ENCODE measurements at places on chromosomes 4 and X.

- DNase-seq = no peak
Observed at GRCh38 chrX:153686711-153687110, 1.0 kb upstream of the SLC6A8 start.

- no peak for DNase-seq
Observed at GRCh38 chrX:11733614-11734013, 24.4 kb upstream of the MSL3 start.

DNA sequence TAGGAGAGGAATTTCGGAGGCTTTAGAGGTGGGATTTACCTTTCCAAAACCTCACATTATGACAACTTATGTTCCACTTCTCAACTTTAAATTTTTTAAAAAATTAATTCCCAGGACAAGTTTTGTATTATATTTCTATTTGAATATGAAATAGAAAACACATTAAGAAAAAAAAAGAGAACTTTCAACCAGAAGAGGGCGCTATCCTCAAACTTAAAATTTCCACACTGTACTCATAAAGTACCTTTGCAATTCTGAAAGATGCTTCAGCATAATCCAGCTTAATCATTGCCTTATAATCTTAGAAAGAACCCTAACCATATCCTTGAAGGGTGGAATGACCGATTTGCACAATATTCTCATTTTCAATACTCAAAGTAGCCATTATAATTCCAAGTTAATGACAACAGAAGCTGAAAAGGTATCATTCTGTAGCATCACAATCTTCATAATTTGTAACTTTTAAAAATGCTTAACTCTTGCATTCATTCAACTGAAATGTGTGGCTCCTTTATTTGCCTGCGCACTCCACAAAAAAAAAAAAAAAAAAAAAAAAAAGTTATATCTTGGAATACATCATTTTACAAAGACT lies 158.0 kb downstream of the KCNIP4 start:
- DNase-seq = peak; percentile 27

GRCh38 chr4:76377911-76378310 lies 43.0 kb downstream of the CCDC158 start:
- peak; percentile 37 for DNase-seq

GRCh38 chr4:10959586-10959985 lies 275.0 kb upstream of the CLNK start:
- DNase-seq = no peak

DNA sequence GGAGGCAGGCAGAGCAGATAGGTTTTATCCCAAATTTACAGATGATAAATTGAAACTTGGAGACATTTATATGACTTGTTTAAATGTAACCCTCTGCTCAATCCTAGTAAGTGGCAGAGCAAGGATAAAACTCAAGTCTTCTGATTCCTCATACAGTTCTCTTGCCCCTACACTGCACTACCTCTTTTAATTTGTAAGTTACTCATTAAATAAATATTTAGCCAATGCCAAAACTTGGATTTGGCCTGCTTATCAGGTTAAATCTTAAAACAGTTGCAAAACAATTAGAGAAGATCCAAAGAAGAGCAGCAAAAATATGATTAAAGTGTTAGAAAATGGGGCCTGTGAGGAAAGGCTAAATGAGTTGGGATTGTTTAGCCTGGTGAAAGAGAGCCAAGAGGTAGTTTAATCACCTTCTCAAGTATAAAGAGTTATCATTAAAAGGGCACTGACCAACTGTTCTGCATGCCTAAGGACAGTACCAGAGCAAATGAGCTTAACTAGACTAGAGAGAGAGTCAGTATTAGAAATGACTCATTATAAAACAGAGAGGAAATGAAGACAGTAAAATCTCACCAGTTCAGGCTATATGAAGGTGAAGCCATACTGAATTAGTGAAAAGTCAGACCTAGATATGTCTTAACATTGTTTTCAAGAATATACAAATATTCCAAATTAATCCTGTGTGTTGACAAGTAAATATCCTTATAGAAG lies 146.3 kb downstream of the GRIA3 start:
- DNase-seq = no peak

GRCh38 chr4:91909963-91910362 lies 393.8 kb upstream of the GRID2 start:
- DNase-seq = no peak

DNA sequence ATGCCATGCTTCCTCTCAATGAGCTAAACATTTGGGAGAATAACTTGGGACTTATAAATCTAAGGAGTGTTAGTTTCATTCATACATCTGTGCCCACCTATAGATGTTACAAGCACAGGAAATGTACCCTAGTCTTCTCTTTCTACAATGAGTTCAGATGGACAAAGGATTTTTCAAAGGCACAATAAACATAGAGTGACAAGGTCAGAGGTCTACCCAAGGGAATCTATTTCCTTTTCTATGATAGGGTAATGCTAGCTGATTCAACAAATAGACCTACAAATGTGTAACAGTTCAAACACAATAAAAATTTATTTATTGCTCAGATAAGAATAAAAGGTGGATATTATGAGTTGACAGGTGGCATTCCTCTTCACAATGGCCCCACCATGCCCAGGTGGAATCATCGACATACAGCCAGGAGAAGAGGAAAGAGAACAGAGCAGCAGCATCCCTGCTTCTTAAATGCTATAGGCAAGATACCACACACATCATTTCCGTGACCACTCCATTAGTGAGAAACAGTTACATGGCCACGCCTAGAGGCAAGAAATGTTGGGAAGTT lies 421.8 kb downstream of the HNRNPD start:
- no peak for DNase-seq

DNA sequence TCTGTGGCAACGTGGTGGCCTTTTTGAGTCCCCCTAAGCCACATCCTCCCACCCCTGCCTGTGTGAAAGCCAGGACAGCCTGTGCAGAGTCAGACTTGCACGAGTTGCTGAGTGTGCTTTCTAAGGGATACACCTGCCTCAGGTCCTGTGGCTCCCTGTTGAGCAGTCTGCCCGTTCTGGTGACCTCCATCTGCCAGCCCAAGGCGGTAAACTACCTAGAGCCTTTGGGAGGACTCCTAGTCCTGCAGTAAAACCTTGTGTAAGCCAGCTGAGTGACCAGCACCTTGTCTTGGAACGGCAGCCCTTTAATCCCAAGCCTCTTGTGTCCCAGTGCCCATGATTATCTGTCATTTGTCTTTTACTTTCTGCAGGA lies 69.3 kb downstream of the NBDY start:
- DNase-seq = no peak

DNA sequence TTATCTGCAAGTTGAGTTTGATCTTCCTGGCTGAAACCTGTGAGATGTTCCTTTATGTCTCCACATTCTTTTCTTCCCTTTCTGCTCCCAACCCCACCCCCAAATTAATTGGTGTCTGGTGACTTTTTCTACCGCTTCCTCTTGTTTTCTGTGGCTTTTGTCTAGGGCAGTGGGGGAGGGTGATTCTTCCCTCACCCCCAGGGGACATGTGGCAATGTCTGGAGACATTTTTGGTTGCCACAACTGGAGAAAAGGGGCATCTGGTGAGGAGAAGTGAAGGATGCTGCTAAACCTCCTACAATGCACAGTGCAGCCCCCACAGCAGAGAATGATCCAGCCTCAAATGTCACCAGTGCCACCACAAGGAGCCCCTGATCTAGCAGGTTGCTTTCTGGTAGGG lies 152.9 kb downstream of the NHS start:
- no peak for DNase-seq

GRCh38 chr4:26557164-26557563 lies 26.7 kb upstream of the TBC1D19 start:
- DNase-seq = no peak

- DNase-seq = no peak
Observed at GRCh38 chr4:170124406-170124805, 34.6 kb upstream of the AADAT start.

DNA sequence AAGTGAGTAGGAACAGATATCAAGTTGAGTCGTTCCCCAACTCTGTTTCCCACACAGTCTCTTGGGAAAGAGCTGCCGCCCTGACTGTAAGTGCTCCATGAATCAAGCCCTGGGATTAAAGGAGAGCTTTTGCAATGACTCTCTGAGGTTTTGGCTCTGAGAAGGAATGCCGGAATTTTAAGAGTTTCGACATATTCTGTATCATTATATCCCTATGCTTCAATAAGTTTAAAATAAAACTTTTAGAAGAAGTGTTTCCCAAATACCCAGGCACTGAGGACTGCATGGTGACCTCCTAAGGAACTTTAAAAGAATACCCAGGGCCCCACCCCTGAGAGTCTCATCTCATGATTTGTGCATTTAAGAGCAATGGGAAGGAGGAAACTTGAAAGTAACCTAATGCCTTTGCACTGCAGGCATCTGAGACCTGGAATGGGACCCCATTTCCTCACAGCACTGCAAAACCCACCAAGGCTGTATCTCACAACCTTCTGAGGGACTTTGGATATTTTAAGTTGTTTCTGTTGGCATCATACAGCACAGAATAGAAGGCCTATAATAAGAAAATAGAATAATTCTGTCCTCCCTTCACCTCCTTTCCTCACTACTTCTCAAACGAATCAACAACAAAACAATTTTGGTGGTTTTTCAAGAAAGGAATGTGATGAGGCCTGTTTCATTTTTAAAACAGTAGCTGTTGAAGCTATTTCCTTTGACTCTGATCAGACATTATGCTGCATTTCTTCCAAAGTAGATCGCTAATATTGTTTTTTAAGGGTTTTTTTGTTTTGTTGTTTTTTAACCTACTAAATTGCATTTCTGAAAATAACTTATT lies 121.2 kb downstream of the GASK1B start:
- DNase-seq = no peak

DNA sequence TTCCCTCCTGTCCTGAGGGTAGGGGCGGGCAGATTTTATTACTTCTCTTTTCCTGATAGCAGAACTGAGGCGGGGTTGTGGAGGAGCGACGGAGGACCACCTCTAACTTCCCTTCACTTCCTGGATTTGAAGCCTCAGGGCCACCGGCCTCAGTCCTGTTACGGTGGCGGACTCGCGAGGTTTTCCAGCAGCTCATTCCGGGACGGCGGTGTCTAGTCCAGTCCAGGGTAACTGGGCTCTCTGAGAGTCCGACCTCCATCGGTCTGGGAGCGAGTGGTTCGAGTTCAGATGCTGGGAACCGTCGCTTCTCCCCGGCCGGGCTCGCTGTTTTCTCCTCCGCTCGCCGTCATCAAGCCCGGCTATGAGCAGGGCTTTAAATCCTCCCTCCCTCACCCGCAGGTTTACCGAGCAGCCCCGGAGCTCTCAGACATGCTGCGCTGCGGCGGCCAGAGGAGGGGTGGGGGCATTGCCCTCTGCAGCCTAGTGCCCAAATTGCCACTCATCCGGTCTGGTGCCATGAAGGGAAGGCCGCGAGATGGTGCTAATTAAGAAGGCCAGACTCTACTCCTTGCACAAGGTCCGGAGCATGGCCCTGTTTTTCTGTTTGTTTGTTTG lies 23.3 kb downstream of the HAND2 start:
- no peak for DNase-seq

GRCh38 chr4:84971319-84971932 lies 4.9 kb upstream of the WDFY3 start:
- DNase-seq = peak; percentile 3

DNA sequence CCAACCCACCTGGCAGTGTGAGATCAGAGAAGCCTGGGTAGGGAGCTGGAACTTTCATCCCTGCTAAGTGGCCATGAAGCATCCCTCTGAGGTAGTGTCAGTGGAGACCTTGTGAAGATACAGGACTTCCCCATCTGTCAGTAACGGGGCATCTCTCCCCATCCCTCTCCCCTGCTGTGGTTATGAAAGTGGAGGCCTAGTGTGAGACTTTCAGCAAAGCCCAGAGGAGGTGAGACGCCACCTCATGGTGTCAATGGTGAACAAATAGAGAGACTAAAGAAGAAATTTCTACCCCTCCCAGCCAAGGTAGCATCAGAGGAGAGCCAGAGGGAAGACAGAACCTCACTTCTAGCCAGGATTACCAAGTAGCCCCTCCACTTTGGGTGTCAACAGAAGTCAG lies 150.2 kb downstream of the VEGFC start:
- DNase-seq = no peak

DNA sequence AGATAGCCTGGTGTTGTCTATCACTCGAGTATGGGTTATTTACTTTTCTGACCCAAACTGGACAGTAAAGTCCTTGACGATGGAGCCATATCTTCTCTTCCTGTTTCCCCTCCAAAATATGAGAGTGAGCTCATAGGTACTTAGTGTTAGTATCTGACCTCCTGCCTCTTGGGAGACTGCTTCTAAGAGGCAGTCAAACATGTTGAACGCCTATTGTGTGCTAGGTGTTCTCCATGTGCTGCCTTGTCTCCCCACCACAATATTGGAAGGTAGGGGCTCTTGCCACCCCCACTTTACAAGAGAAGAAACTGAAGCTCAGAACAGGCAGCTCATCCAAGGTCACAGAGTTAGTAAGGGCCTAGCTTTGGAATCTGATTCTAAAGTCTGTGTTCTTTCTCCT lies 8.3 kb downstream of the EFNB1 start:
- no peak for DNase-seq

DNA sequence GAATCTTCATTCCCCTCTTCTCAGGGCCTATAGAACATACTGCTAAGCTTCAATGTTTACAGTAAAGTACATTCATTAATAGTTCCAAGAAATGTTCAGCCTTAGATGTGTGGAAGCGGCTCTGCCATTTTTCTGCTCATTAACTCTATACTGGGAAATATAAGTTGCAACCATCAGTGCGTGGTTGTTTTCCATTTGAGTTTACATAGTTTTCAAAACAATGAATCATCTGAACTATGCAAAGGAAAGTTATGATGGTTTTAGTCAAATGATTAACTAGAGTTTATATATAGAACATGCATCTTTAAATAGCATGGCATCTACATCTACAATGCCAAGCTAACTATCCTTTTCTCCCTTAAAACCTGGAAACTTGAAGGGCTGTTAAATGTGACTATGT lies 29.6 kb downstream of the LEF1 start:
- DNase-seq = peak; percentile 35

GRCh38 chr4:170079981-170080380 lies 9.8 kb downstream of the AADAT start:
- no peak for DNase-seq

- no peak for DNase-seq
Observed at GRCh38 chrX:149398027-149398426, 107.1 kb downstream of the IDS start.

DNA sequence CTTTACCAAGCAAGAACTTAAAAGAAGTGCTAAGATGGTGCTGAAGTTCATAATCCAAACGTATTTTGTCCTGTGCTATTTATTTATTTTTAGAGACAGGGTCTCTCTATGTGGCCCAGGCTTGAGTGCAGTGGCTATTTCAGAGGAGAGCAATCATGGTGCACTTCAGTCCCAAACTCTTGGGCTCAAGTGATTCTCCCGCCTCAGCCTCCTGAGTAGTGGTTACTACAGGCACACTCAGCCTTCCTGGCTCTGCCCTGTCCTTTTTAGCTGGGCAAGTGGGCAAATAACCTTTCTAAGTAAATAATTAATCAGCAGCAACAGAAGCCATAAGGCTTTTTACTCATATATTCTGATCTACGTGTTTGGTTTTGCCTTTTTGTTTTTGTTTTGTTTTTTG lies 2.6 kb downstream of the NSD2 start:
- no peak for DNase-seq
